ENCODE measurements at places on chromosomes 13 and 19. TPM values are rescaled to one million over a fixed set of nuclear protein-coding genes. Genes with fewer than 3 reads are reported as not detected.

PRR12 gene
- 2.0 TPM for total RNA-seq

TMEM272 gene
- total RNA-seq, result not detected

SUGT1 gene
- total RNA-seq, result 59.0 TPM

DNA sequence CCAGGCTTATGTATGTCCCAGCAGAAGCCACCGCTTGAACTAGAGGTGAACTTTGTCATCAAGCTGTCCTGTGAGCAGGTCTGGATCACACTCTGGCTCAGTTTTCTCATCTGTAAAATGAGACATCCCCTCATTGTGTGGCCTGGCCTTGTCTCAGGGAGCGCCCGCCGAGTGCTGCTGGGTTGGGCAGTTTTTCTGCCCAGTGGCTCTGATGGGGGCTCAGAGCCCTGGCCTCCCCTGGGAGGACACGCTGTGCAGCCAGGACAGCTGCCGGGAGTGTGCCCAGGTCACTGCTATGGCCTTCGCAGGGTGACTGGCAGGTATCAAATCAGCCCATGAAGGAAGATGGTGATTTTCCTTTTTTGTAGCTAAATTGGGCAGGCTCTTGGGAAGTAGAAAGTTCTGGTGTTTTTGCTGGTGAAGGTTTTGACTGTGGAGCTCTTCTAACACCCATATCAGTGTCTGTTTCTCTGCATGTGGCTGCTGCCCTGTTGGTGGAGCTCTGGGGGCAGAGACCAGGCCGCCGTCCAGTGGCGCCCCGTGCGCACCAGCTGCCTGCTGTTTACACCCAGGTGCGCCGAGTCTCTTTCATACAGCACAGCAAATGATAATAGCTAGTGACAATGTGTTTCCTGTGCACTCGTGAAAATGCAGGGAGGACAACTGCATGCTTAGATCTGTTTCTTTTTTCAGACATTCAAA, 40.8 kb downstream of the SLC7A9 start:
- no peak for DNase-seq

GRCh38 chr13:73731564-73731963, 402.6 kb downstream of the KLF12 start:
- no peak for DNase-seq

GRCh38 chr19:55116859-55117662, at the start of gene PPP1R12C:
PPP1R12C (minus strand) TSS chr19:55117637; CDS start chr19:55117543, 94 bp downstream.
- DNase-seq, result no peak

DNA sequence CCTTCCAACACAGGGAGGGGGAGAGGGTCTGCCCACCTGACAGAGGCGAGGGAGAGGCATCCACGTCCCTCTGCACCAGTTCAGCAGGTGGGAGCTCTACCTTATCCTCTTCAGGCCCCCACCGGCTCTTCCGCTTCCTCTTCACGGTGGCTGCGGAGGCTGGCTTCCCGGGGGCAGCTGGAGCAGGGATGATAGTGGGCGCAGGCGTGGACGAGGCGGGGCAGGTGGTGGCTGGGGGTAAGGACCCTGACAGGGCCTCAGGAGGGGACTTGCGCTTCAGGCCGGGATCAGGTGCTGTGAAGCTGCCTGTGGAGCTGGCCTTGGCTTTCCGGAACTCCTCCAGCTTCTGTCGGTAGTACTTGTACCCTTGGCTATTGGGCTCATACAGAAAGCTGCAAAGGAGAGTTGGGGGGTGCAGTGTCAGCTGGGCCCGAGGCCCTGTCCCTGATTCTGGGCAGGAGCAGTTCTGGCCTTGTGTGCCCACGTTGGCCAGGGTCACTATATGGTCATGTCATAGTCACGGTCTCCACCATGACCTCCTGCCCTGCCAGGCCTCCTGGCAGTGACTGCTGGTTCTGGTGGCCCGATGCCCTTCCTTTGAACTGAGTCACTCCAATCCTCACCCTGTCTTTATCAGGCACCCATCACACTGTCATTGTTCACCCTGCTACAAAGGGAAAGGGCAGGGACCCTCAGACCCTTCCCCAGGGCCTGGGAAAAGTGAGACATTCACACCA, 23.2 kb downstream of the SUGP1 start:
- DNase-seq, result no peak

DNA sequence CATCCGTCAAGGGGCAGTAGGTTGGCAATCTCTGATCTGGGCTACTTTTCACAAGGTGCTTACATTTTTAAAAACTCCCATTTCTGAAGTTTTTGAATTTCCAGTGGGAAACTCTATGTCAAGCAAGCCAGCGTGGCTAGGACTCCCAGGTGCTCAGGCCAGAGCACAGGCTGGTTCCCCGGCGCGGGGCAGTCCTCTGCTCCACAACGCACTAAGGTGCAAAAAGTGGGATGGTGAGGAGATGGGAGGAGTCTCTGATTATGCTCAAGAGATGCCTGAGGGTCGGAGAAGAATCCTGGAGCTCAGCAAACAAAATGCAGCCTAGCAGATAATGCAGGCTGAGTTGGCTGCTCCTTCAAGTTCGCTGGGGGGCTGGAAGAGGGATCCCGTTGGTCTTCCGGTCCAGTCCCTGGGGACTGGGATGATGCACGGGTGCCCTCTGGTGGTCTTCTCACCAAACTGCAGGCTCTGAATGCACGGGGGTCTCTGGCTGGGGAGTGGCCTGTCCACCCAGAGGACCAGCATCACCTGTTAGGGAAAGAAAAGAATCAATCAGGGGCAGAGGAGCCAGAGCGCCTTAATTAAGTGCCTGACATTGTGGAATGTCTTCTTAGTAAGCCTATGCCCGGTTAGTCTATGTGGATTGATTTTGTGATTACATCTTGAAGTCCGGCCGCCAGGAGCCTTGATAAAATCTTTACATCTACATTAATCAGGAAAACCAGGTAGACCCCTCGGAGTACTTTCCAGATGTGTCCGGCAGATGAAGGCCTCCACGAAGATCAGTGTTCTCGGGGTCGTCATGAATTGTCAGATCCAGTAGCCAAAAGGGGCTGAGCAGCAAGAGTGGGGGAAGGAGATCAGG, 244.4 kb upstream of the MAB21L1 start:
- DNase-seq, result no peak

- DNase-seq, result no peak
Measured at GRCh38 chr19:2253106-2254063, 2.8 kb downstream of the JSRP1 start.

GRCh38 chr13:33798023-33798422, 19.9 kb upstream of the RFC3 start:
- no peak for DNase-seq

DNA sequence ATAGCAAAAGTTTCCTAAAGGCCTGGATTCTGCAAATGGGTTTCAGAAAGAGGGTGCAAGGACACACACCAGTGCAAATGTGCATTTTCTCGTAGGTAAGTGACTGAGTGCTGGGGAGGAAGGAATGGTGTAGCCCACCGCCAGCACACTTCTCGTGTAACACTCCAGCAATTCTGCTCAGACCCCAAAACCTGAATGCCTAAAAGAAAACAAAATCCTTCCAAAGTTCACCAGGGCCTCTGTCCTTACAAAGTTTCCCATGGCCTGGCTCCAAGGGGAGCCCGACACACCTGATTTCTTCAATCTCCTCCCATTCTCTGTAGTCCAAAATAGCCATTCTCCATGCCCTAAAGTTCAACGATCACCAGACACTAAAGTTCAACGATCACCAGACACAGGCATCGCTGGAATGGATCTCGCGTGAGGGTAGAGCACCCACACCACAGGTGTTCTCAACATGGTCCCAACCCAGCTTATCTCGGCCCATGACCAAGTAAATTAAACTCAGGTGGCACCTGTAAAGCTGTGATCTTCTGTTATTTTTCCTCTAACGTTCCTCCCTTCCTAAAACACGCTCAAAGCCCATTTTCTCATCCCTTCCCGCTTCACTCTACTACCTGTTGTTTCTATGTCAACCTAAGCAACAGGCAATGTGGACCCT, 46.0 kb downstream of the ABCC4 start:
- DNase-seq, result no peak

DNA sequence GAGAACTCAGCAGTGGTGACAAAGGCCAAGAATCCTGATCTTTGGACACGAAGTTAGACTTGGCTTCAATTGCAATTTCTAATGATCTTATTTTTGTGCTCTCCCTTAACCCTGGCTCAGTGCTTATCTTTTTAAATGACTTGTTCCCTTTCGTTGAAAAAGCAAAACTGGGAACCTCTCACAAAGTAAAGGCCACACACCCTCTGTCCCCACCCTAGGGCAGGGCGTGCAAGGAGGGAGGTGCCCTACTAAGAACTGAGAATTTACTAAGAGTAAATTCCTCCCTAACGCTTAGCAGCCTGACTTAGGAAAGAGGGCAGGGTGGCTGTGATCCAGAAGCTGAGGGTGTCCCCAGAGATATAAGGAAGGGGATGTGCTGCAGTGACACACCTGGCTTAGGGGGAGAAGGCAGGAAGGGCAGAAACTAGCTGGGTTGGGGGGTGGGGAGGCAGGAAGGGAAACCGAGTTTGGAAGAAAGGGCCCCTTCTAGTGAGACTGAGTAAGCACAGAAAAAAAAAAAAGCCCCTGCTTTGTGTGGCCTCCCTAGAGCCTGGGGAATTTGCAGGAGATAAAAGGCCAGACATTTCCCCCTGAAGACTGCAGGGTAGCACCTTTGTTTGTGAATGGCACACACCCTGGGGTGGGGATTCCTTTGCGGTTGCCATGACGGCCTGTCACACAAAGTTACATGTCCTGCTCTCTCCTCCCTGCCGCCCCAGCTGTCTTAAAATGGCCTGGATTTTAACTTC, 435.1 kb downstream of the EFNB2 start:
- no peak for DNase-seq

DNA sequence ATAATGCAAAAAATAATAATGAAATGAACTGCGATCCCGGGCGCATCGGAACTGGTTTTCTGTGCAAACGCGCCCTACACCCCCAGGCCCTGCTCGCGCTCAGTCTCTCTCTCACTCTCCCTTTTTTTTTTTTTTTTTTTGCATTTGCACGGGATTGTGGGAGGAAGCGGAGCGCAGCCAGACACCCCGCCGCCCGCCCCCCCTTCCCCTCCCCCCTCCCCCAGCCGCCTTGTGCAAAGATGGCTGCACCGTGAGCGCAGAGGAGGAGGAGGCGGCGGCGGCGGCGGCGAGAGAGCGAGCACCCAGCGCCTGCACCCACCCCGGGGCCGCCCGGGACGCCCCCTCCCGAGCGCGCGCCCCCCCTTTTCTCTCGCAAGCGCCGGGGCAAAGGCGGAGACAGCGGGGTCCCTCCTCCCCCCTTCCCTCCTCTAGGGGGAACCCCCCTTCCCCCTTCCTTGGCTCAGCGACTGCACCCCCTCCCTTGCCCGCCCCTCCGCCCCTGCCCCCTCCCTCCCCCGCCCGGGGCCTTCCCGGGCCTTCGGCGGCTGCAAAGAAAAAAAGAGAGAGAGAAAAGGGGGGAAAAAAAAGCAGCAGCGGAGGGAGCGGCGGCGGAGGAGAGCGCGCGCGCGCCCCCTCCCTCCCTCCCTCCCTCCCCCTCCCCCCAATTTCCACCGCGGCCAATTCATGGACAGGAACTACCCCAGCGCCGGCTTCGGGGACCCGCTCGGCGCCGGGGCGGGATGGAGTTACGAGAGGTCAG, at the start of gene PRR12:
TSS of gene PRR12 (plus strand) at position 212 of the 760 bp plus-strand sequence. CDS start at position 685, 473 bp downstream.
- no peak for DNase-seq

RAB11B gene
- 38.4 TPM for total RNA-seq

TUBA3C gene
- total RNA-seq, result not detected

CPB2 gene
- not detected for total RNA-seq

GRCh38 chr19:38545596-38545995, 72.2 kb downstream of the MAP4K1 start:
- no peak for DNase-seq

- peak; percentile 13 for DNase-seq
Measured at GRCh38 chr13:79659121-79659521, 178.2 kb downstream of the NDFIP2 start.

- DNase-seq, result no peak
Measured at GRCh38 chr13:48773531-48774275, 120.0 kb downstream of the CYSLTR2 start.

GTPBP3 gene
- 33.8 TPM for total RNA-seq

DNA sequence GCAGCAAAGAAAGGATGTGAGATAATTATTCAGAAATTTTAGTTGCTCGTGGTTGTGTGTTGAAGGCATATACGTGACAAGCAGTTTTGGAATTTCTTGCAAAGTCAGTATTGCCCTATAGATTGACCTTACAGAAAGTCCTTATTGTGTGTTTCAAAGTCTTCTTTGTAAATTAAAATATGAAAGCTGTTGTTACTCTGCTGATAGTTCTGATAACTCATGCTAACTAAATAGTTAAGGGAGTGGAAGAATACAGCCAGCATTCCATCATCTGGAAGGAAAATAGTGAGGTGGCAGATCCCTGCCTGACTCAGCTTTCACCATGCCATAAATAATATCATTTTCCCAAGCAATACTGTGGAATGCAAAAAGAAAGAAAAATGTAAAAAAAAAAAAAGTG, 27.2 kb downstream of the WASF3 start:
- DNase-seq, result peak; percentile 68

GRCh38 chr13:39263531-39263930, 225.3 kb downstream of the NHLRC3 start:
- no peak for DNase-seq

DNA sequence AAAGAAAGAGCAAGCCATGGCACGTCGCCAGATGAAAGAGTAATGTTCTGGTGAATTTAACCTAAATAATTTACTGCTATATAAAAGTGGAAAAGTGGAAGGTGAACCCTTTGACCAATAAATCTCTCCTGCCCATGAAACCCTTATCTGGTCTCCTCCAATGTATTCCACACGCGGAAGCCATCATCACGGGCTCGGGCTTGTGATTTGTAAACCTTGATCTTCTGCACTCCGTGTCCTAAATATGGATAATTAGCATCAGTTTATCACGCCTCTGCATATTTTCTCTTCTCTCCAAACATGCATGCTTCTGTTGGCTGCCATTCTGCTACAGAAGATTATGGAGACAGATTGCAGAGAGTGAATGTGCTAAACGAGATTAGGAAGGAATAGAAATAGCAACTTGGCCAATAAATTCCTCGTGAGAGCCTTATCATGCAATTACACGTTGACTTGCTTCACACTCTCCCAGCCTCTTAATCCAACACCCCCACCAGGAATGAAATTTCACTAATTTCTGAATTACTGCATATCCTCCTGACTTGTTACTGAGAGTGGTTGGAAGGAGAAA, 34.5 kb downstream of the SOX1 start:
- no peak for DNase-seq

- DNase-seq, result no peak
Measured at GRCh38 chr13:41332829-41333228, 21.8 kb downstream of the NAA16 start.

- DNase-seq, result no peak
Measured at GRCh38 chr19:23882493-23882892, 32.2 kb upstream of the ZNF726 start.

PSG1 gene
- total RNA-seq, result not detected

GRCh38 chr13:110643768-110644421, 28.6 kb downstream of the NAXD start:
- no peak for DNase-seq

GRCh38 chr19:55014714-55015113, 23.4 kb downstream of the GP6 start:
- DNase-seq, result no peak

GRCh38 chr13:33125821-33126570, 109.8 kb downstream of the KL start:
- peak; percentile 95 for DNase-seq

Measured in pulmonary artery endothelial cell (primary cell).